HCEC 1CT (cell line): ENCODE measurements at places on chromosomes 4 and X.
A peak's percentile ranks its signal among the peaks of the same experiment; 100 is the strongest.

DNA sequence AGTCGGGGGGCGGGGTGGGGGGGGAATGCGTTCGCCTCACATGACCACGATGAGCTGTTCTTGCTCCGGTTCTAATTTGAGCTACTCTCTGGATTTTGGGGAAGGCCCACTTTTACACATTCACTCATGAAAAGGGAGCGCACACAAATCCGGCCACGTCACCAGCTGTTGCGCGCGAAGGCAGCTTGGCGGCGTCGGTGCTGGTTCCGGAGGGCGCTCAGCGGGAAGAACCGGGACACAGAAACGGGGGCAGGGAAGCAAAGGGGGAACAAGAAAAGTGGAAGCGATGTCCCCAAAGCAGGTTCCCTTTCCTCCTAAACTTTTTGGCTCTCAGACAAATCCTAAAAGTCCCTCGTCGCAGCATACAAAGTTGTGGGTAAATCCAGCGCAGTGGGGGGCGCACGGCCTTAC is 605 bp downstream of the ANXA5 start:
- peak; percentile 84 for DNase-seq

- no peak for DNase-seq
Measured at GRCh38 chr4:153655002-153655541, 29.0 kb upstream of the TLR2 start.

DNA sequence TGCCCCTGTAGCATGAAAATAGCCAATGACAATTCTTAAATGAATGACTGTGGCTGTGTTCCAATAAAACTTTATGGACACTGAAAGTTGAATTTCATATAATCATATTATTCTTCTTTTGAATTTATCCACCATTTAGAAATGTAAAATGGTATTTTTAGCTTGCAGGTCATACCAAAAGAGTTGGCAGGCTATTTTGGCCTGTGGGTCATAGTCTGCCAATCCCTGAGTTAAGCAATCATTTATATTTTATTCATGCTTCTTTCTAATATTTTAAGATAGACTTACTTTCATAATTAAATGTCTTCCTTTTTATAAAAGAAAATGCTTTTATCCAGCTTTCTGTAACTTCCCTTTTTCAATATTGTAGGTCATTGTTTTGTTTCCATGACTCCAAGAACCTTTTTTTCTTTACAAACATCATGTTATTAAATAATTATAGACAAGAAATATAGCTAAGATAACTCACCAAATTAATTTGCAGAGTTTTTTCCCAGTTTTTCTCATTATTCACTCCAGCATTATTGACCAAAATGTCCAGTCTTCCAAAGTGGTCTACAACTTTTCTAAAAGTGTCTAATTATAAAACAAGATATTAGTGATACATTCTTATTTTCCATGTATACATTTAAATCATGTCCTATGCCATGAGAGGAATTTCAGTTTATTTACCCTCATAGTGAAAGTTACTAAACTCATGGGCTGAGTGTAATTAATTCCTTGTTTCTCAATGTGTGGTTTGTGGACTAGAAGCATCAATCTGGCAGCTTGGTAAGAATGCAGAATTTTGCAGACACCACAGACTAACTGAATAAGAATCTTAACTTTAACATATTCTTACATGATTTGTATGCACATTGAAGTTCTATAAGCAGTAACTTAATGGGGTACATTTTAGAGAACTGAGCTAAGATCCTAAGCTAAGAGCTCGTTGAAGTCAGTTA is 4.5 kb downstream of the HPGD start:
- DNase-seq = no peak

DNA sequence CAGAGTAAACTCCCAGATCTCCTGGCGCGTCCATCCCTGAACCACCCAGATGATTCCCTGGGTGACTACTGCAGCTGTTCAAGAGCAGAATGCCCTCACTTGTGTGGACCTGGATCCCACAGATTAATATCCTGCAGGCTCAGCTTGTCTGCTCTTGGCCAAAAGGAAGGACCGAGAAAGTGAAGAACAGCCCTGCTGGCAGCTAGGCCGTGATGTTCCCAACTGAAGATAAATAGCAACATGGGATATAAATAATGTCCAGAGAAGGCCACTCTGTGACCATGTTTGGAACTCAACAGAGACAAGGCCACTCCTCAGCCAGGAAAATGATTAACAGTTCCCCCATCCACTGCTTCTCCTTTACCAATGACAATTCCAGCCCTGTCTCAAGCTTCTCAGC is 21.5 kb downstream of the SUPT20HL2 start:
- no peak for DNase-seq

DNA sequence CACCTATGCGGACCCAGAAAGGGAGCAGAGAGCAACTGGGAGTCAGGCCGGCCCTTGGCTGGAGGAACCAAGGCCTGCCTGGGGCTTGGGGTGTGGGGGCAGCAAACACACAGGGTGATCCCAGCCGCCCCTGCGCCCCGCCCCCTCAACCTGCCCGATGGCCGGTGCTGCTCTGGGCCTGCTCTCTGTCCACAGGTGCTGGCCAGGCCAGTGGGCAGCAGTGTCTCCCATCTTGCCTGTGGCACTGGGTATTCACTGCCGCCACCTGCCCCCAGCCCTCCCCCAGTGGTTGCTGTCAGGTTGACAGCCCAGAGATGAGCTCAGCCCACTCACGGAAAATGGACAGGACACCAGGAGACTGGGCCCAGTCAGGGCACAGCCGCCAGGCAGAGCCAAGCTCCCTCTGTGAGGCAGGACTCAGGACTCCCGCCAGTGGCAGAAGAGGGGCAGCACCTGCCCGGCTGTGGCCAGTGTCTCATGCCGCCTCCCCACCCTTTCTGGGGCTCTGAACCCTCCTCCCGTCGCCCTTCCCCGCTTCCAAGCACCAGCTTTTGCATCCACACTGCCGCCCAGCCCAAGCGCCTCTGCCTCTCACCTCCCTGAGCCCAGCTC is 4.7 kb downstream of the NKX1-1 start:
- no peak for DNase-seq

DNA sequence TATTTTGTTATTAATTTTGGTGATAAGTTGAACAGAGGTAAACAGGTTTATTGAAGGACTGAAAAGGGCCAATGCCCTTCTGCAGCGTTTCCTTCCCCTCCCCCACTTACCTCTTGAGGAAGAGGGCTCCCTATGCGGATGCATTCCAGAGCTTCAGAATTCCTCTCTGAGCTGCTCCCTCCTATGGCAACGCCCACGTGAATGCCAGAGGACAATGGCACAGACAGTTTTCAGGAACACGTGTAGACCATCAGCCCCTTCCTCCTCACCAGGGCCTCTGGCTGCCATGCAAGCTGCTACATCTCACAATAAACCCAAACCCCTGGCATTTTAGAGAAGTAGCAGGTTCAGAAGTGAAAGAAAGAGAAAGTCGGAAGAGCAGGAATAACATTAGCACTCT is 127.9 kb downstream of the CHRDL1 start:
- DNase-seq = no peak

DNA sequence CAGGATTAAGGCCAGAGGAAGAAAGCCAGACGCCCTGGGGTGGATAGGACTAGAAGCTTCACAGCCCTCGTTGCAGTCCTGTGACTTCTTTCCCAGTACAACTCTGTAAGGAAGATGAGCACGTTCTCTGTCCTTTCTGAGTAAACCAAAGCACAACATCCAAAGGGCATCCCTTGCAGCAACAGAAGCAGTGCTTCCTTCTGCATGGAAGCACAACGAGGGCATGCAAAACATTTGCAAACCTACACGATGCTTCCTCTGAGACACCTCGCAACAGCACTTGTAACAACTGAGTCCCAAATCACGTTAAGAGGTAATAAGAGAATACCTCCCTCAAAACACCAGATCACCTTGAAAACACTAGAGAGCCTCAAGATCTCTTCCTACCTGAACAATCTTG is 335.7 kb upstream of the RASGEF1B start:
- no peak for DNase-seq

- no peak for DNase-seq
Measured at GRCh38 chr4:38467296-38467695, 196.7 kb upstream of the KLF3 start.

GRCh38 chr4:104682311-104682710 is 187.6 kb upstream of the CXXC4 start:
- no peak for DNase-seq
